ENCODE measurements at places on chromosomes 4 and X.

DNA sequence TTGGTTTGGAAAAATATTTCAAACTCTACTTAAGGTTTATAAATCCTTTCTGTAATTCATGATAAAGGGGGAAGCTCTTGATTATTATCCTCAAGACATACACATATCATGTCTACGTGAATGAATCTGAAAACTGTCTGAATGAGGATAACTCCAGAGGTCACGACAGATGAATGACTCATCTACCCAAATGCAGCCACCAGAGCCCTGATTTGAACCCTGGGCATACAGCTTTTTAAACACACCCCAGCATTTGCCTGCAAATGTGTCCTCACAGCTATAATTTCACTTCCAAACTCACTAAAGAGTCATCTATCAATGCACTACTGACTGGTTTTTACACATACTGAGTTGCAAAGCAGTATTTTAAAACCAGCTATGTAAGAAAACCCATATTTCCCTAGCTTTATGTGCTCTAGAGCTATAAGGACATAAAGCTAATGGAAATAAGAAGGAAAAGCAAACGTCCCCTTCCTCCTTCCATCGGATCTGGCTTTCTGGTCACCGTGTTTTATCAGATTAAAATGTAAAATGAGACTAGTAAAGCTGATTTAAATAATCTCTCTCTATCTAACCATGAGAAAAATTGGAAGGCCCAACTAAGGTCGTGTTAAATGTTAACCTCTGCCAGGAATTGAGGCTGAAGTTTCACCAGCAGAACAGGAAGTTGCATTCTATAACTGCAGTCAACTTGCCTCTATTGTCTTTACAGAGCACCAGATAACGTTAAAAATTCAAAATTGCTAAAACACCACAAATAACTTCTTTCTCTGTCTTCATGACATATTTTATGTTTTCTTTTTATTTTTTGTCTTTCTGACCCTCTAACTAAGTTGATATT, 63.1 kb upstream of the SPP1 start:
- H3K4me3 ChIP-seq, result no peak overlapping the region
- no peaks in the 10 kb centered on the region for H3K27me3 ChIP-seq
- H3K36me3 ChIP-seq, result no peaks in the 10 kb centered on the region

DNA sequence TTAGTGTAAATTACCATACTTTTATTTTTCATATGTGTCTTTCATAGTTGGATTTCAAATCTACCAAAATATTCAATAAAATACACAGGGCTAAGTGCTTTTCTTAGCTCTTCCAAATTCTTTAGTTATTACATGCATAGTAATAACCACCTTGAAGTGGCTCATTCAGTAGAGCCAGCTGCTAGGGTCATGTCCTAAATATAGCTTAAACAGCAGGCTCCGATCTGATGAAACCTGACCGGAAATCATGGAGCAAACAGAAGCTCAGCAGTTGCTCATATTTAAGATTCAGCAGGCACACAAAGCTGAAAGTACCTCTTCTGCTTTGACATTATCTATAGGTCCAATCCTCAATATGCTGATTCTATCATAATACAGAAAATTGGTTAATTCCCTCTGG, 1470.4 kb downstream of the ADGRL3 start:
- H3K4me1 ChIP-seq, result no peaks in the 10 kb centered on the region
- no peak for DNase-seq
- no peaks in the 10 kb centered on the region for H3K36me3 ChIP-seq
- no peak overlapping the region for H3K4me3 ChIP-seq
- H3K27ac ChIP-seq, result no peak overlapping the region

DNA sequence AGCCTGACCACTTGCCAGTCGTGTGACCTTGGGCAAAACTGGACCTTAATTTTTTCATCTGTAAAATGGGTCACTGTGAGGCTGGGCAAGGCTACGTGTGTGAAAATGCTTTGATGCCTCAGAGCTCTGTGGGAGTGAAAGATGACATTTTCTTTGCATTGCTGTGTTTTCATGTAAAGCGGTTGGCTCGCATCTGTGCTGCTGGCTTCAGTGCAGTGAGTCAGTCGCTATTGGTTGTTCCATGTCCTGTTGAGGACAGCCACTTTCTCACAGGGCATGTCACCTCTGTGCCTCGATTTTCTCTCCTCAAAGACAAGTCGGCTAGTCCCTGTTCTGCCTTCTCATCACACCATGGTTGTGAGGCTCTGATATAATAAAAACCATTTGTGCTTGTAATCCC, 4.4 kb downstream of the MTMR1 start:
- no peaks in the 10 kb centered on the region for H3K4me1 ChIP-seq
- DNase-seq, result no peak
- H3K27me3 ChIP-seq, result no peaks in the 10 kb centered on the region
- H3K4me3 ChIP-seq, result no peak overlapping the region
- H3K27ac ChIP-seq, result no peak overlapping the region
- no peaks in the 10 kb centered on the region for H3K36me3 ChIP-seq

DNA sequence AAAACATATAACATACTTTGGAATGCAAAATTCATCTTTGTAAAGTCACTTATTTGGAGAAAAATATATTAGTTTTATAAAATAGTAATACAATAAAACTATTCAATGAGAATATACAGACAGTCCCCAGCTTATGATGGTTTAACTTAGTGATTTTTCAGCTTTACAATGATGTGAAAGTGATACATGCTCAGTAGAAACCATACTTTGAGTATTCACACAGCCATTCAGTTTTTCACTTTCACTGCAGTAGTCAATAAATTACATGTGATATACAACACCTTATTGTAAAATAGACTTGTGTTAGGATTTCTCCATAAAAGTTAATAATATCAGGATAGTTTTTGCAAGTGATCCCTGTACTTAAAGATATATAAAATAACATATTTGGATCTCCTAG, 436.0 kb downstream of the CENPC start:
- DNase-seq, result no peak
- no peak overlapping the region for H3K4me3 ChIP-seq
- no peaks in the 10 kb centered on the region for H3K27me3 ChIP-seq
- no peaks in the 10 kb centered on the region for H3K36me3 ChIP-seq
- no peak overlapping the region for H3K27ac ChIP-seq

- no peak overlapping the region for H3K4me3 ChIP-seq
- H3K4me1 ChIP-seq, result no peaks in the 10 kb centered on the region
- no peaks in the 10 kb centered on the region for H3K36me3 ChIP-seq
- no peaks in the 10 kb centered on the region for H3K27me3 ChIP-seq
- H3K27ac ChIP-seq, result no peak overlapping the region
- DNase-seq, result no peak
Observed at GRCh38 chr4:5192271-5192670, 141.0 kb downstream of the STK32B start.

GRCh38 chr4:15132739-15133138, 130.5 kb downstream of the CPEB2 start:
- no peak for DNase-seq
- H3K27me3 ChIP-seq, result no peaks in the 10 kb centered on the region
- H3K4me3 ChIP-seq, result no peak overlapping the region

DNA sequence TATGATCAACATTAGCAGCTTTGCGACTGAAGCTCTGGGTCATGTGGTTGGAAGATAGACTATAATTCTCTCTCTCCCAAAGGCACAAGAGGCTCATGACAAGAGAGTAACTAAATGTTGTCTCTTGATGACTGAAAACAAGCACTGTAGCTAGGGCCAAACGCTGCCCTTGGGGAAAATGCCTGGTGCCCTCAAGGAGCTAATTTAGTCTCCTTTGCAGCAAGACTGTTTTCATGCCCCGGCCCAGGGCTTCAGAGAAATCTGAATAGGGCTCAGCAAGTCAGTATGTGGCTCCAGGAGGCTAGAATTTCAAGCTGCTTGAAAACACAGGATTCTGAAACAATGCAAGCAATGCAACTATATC, 411.9 kb downstream of the GPAT3 start:
- no peaks in the 10 kb centered on the region for H3K27me3 ChIP-seq
- H3K36me3 ChIP-seq, result no peaks in the 10 kb centered on the region
- DNase-seq, result no peak

DNA sequence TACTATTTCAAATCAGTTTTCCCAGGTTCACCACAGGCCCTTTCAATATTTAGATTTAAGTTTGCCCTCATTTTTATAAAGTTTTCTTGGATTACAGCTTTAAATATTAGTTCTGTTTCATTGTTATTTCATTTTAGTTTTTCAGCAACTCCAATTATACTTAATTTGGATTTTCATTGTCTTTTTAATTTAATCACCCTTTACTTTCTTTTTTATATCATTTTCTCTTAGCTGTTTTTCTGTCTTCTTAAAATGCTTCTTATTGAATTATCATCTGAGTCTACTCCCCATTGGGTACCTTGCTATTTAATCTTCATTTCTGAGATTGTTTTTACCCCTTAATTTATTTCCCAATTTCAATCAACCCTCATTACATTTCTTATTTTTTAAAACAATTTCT, 160.4 kb downstream of the PAPSS1 start:
- no peak for DNase-seq
- no peaks in the 10 kb centered on the region for H3K4me1 ChIP-seq
- no peak overlapping the region for H3K27ac ChIP-seq

DNA sequence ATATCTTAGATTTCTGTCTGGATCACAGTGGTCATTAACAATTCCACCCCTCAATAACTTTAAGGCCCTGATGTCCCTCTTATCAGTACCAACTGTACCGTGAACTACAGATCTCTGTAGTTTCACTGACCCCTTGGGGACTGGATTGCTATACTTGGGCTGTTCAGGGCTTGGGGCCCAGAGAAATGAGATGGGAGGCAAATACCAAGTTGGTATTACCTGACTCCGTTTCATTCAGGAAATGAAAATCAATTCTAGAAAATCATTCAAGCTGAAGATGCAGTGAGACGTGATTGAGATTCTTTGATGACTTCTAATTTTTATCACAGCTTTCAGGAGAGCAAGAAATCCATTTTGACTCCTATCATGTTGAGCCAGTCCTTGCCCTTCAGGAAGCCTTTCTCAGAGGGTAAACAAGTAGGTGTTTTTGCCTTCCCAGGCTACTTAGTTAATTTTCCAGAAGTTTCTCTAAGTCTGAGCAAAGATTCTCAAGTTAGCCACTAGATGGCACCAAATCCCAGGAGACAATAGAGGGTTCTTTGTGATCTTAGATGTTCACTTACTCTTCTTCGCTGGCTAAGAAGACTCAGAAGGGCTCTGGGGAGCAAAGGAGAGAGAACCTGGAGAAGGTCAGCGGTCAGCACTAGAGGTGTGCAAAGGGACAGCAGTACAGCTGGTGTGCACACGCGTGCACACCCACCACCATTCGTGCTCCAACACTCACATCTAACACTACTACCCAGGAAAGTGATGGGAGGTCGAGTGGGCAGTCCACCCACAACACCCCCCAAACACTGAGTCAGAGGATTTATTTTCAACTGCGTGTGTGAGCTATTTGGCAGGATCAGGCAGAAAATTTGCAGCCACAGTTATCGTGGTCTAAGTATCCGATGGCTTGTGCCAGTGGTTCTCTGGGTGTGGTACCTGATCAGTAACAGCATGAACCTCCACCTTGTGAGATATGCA, 7.4 kb downstream of the HNRNPH2 start:
- H3K27ac ChIP-seq, result peak overlapping the region; percentile 64
- no peaks in the 10 kb centered on the region for H3K27me3 ChIP-seq
- DNase-seq, result no peak
- H3K36me3 ChIP-seq, result no peaks in the 10 kb centered on the region
- no peak overlapping the region for H3K4me3 ChIP-seq

DNA sequence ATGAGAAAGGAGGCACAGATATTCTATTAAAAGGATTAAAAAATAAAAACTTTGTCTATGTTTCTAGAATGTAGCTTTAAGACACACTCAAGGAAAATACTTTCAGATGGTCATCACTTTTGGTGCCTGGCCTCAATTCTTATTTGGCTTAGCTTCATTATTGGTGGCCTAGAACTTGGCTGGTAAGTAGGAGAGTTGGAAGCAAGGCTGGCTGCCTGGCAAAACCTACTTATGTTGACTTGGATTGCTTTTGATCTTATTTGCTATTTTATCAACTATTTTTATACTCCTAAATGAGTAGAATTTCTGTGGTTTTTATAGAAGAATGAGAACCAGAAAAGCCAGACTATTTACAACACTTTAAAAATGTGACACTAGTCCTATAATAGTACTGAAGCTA, 35.3 kb upstream of the JADE3 start:
- H3K27ac ChIP-seq, result no peak overlapping the region
- no peaks in the 10 kb centered on the region for H3K36me3 ChIP-seq
- DNase-seq, result no peak
- no peaks in the 10 kb centered on the region for H3K4me1 ChIP-seq
- H3K27me3 ChIP-seq, result no peaks in the 10 kb centered on the region

- H3K27me3 ChIP-seq, result no peaks in the 10 kb centered on the region
- H3K4me3 ChIP-seq, result no peak overlapping the region
- no peaks in the 10 kb centered on the region for H3K36me3 ChIP-seq
- no peak overlapping the region for H3K27ac ChIP-seq
Observed at GRCh38 chr4:33948921-33949320, 2295.4 kb downstream of the ARAP2 start.

DNA sequence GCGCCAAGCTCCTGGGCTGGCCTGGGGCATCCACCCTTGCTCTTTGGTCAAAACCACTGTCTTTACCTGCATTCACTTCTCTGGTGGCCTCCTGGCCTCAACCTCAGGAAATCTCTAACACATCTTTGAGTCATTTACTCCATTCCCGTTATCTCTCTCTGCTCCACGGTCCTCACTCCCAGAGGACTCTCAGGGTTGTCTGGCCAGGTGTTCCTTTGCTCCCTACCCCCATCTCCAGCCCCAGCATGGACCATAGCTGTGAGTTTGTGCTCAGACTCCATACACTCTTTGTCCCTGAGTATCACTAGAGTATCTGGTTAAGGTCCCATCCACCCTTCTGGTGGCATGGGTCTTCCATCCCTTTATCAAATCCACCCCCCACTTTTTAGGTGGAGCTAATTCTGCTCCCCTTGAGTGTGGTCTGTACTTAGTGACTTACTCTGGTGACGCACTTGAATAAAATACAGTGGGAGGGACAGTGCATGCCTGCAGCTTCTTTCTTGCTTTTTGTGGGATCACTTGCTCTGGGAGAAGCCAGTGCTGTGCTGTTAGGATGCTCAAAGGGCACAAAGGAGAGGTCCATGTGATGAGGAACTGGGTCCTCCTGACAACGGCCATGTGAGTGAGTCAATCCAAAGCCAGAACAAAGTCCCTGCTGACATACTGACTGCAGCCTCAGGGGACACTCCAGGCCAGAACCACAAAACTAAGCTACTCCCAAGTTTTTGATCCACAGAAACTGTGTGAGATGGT, 44.3 kb downstream of the IGFBP7 start:
- H3K4me3 ChIP-seq, result no peak overlapping the region
- H3K36me3 ChIP-seq, result no peaks in the 10 kb centered on the region
- DNase-seq, result no peak
- H3K27ac ChIP-seq, result peak overlapping the region; percentile 24
